HEK293T (cell line): ENCODE measurements at places on chromosomes 16 and 17.

DNA sequence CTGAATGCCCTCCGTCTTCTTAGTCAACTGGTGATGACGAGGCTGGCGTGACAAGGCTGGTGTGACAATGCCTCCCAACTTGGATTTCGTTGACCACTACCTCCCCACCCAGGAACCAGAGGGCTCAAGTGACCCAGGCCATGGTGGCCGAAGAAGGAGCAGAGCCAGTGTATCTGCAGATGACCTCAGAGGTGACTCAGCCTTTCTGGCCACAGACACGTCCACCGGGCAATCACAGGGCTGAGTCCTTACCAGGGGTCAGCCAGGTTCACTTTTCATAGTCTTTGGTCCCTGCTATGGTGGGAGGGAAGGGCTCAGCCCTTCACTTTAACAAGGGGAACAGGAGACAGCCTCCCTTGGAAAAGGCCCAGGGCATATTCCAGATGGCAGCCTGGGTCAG, 116.3 kb downstream of the MAF start:
- DNase-seq, result no peak

DNA sequence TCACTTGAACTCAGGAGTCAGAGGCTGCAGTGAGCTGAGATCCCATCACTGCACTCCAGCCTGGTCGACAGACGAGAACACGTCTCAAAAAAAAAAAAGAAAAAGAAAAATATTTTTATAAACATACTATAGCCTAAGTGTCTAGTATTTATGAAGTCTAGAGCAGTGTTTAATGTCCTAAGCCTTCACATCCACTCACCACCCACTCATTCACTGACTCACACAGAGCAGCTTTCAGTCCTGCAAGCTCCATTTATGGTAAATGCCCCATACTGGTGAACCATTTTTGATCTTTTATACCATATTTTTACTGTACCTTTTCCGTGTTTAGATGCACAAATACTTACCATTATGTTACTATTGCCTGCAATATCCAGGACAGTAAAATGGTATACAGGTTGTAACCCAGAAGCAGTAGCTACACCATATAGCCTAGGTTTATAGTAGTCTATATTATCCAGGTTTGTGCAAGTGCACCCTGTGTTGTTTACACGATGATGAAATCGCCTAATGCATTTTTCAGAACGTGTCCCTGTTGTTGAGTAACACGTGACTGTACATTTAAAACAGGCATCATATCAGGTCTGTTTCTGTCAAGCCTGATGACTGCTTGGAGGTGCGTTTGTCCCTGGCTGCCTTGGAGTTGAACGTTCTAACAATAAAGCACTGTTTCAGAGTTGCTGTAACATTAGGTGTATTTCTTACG, 10.1 kb downstream of the NUDT7 start:
- no peak for DNase-seq

DNA sequence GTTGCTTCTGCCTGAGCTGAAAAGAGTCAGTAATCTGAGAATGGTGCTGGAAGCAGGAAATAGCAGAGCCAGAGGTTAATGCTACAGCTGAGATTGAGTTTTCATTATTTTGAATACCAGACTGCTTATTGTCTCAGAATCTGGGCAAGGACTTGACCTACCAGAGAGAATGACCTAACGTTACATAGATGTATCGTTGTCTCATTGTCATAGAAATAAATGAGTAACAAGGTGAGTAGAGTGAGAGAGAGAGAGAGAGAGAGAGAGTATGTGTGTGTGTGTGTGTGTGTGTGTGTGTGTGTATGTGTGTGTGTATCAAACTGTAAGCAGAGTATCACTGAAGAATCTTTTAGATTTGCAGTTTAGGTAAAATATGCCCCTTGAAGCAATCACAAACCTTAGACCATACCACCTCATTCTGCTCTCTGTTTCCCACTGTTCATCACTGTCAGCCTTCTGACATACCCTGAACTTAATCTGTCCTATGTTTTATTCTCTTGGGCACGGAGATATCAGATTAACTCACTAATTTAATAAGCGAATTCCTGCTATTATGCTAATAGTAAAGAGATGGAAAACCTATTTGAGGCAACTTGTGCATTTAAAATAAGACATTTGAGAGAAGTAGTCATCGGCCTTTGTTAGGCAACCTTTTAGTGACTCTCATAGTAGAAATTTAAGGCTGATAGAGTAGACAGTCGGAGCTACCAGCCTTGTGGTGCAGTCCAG, 87.8 kb downstream of the CYB561 start:
- no peak for DNase-seq

- no peak for DNase-seq
These were observed 559.9 kb upstream of the CDH8 start for GRCh38 chr16:62596125-62596524.
